ENCODE measurements at places on chromosomes 13 and 19.

DNA sequence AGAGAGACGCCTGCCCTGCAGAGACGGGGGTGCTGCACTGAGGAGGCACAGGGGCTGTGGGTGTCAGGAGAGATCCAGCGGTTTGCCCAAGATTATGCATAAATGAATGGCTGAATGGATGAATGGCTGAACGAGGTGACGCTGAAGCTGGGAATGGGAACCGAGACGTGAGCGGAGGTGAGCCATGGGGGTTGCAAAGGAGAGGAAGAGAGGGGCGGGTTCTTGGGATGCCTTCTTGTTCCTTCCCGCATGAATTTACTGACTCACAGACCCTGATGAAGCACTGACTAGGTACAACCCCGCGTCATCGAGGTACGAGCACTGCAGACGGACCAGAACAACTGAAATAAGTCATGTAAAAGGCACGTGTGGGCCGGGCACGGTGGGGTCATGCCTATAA, 16.7 kb downstream of the DCAF15 start:
- DNase-seq = no peak

- no peak for DNase-seq
These were observed 26.1 kb upstream of the TIMM44 start for GRCh38 chr19:7969555-7969939.

GRCh38 chr13:34640179-34640992, 301.7 kb upstream of the NBEA start:
- DNase-seq = no peak

DNA sequence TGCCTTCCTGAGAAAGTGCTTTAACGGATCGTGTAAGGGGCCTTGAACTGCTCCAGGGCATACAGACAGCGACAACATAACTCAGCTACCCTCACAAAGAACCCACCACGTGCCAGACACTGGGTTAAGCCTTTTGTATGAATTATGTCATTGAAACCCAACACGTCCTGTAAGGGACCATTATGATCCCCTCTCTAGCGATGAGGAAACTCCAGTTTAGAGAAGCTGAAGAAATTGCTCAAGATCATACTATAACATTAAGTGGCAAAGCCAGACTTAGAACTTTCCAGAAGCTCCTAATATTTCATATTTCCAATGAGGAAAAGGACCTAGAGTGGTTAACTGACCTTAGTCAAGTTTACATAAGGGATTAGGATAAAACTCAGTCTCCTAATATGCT, 57.0 kb upstream of the RAP2A start:
- no peak for DNase-seq
